Skeletal muscle cell (primary cell): ENCODE measurements at places on chromosomes 3 and 15.

- DNase-seq: no peak
Observed at GRCh38 chr3:99499235-99500158, 138.9 kb upstream of the COL8A1 start.

GRCh38 chr3:45109771-45110508 is 36.2 kb downstream of the CDCP1 start:
- DNase-seq: no peak

GRCh38 chr3:195181741-195182469 is 89.1 kb downstream of the XXYLT1 start:
- no peak for DNase-seq

DNA sequence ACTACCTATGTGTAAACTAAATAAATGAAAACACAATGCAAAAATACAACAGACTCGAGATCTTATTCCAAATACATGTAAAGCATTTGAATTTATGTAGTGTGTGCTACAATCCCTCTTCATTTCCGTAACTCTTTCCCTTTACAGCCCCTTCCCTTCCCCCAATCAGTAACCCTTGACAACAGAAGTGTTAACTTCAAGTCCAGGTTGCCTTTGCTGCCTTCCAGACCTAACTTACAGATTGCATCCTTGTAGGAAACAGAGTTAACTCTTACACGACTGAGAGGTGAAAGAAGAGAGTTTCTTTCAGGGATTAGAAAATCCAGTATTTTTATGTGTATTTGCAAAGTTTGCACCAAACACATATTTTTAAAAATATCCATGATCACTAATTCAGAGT is 1.4 kb upstream of the ROBO1 start:
- no peak for DNase-seq

GRCh38 chr3:127027811-127028548 is 45.1 kb downstream of the PLXNA1 start:
- DNase-seq: no peak

DNA sequence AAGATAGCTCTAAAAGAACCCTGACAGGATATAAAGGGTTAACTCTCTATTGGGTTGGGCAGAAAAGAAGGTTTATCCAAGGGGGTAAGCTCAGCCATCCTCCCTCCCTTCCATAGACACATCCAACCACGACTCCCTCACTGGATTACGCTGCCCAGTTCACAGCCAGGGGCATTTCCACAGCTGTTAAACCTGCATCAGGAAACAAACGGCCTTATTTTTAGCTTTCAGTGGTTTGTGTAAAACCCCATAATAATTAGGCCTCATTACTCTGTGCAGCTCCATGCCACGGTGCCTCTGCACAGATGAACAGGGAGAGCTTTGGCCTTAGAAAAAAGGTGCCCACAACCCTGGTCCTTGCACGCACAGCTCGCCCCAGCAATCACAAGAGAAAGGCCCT is 110.6 kb downstream of the GABRB3 start:
- no peak for DNase-seq

- no peak for DNase-seq
Observed at GRCh38 chr3:133509488-133509887, 64.0 kb upstream of the CDV3 start.

- no peak for DNase-seq
Observed at GRCh38 chr15:47773143-47773542, 55.8 kb downstream of the SEMA6D start.
